Osteoblast (primary cell): ENCODE measurements at places on chromosomes 1 and 21.

DNA sequence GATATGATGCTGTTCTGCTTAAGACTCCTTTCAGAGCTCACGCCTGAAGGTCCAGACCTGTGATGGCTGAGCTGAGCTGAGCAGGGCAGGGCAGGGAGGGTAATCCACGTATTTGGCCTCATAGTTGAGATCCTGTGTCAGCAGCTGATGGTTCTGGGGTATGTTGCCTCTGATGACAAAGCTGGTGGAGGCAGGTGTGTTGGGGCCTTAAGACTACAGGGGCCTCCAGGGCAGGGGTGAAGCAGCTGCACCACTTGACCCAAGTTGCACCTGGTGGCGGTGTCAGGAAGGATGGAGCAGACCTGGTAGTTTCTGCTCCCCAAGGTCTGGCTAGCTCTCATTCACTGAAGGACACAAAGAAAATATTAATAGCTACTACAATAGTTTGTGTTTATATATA lies 57.0 kb downstream of the FCRL5 start:
- DNase-seq: no peak

DNA sequence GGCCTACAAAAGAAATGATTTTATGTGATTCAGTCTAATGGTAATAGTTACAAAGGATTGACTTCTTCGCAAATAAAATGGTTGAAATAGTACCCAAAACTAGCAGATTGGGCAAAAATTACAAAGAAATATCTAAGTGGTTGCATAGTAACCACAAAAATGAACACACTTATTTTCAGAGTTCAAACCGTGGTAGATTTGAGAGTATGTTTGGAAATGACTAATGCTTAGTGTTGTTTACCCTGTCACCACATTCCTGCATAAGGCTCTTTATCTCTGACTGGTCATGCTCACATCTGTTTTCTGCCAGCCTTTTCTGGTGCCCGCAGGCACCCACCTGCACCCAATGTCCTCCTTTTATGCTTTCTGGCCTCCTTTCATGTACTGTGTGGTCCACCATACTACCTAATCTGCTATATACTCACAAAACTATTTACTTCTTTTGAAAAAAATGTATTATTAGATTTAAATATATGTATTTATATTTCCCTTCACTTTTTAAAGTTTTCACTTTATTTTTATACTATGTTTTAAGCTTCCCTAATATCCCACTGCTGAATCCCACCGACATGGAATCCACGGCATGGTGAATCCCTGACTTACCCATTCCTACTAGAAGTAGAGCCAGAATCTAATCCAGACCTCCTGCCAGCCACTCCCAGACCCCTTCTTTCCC lies 30.3 kb downstream of the PTPRC start:
- peak; percentile 80 for DNase-seq

GRCh38 chr1:239951511-239952140 lies 140.1 kb upstream of the FMN2 start:
- DNase-seq: peak; percentile 77

GRCh38 chr1:231165371-231165770 lies 3.5 kb downstream of the TRIM67 start:
- peak; percentile 95 for DNase-seq

- peak; percentile 94 for DNase-seq
Measured at GRCh38 chr1:31593770-31594632, 17.7 kb downstream of the TINAGL1 start.

DNA sequence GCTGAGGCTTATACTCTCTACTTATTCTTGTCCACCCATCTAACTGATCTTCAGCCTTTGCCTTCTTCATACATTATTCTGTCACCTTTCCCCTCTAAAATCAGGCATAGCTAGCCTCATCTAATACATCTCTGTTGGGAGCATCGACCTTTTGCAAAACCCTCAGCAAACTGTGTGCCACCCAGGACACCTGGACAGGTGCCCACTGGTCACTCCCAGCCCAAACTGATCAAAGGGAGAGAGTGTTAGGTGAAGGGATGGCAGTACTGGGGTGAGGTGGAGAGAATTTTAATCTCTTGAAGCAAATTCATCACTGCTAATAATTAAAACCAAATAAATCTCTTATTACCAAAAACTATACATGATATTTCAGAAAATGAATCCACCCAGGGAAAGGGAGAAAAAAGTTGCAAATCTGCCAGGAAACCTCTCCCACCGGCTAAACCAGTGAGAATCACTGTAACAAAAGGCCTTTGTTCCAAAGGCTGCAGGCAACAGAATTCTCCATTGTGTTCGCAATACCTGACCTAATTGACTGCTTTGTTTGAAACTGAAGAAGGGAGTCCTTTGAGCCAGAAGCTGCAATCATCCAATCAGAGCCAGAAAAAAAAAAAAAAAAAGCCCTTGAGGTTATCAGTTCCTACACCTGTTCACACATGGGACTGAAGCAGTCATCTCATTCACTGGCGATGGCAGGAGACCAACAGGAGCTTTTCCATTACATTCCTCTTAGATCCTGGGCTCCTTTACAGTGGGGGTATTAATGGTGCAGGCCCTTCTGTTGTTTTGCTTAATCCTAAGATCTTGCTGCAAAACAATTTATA lies 172.6 kb downstream of the APP start:
- no peak for DNase-seq

GRCh38 chr1:108712606-108713150 lies at the start of gene FNDC7:
Gene FNDC7 (plus strand): TSS chr1:108712908. CDS start chr1:108712934, 26 bp downstream.
- DNase-seq: no peak

- no peak for DNase-seq
Measured at GRCh38 chr1:198295225-198295624, 138.4 kb downstream of the NEK7 start.

DNA sequence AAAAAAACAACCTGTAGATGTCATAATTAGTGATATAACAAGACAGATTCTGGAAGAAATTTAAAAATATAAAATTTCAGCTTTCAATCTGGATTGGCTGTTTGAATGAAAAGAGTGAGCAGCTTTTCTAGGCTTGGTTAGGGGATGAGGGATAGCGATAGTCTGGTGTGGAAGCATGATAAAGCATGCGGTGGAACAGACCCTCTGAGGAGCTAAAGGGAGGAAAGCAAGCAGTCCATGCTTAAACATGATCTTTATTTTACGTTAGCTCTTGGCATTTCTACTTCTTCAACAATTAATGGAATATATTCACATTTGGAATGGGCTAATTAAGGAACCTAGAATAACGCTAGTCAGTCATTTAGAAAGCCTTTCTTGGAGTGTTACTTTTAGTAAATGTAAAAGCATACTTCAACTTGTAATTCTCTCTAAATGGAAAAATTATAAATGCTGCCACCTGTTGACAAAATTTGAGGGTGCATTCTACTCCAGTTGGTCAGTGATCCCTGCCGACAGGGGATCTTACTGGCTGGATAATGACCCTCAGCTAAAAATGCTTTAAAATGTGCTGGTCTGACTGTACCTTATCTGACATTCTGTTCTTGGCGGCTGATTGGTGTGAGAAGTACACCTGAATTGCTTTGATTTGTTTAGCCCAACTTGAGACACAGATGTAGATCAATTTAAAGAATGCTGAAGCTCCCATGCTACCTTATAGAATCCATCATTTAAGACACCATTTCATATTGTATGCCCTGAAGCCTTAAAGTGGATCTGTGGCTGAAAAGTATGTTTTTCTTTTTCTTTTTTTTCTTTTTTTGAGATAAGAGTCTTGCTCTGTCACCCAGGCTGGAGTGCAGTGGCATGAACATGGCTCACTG lies 61.2 kb downstream of the AK4 start:
- peak; percentile 54 for DNase-seq

DNA sequence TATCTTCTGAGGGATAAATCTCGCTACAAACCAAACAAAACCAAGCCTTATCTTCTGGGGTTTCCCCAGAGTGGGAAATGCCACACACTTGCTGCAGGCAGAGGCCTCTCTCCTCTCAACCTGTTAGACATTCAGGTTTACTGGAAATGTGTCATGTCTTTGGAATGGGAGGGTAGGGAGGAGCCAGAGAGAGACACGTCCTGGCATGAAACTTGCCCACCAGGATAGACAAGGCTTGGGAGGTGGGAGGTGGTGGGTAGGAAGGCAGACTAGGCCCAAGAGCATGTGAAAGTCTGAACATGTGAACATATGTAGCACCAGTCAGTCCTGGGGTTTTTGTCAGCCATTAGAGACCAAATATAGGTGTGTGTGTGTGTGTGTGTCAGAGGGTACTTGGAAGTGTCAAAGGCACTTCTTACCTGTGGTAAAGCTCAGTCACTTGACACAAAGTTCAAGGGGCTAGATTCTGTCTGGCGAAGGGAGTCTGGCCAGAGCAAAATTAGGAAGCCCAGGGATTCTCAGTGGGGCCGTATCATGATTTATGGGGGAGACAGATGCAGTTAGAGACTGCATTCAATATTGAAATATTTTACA lies 32.4 kb upstream of the PIGC start:
- no peak for DNase-seq

DNA sequence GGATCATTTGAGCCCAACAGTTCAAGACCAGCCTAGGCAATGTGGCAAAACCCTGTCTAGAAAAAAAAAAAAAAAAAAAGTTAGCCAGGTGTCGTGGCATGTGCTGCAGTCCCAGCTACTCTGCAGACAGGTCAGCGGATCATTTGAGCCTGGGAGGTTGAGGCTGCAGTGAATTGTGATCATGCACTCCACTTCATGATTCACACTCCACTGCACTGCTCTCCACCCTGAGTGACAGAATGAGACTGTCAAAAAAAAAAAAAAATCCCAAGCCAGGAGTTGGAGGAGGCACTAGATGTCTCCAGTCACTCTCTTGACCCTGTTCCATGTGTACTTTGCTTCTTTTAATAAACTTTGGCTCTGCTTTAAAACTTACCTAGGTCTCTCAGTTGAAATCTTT lies 51.0 kb upstream of the OLFM3 start:
- no peak for DNase-seq

- DNase-seq: no peak
Measured at GRCh38 chr1:226598455-226598849, 49.9 kb downstream of the STUM start.

GRCh38 chr1:233105225-233105624 lies 154.8 kb downstream of the NTPCR start:
- no peak for DNase-seq

DNA sequence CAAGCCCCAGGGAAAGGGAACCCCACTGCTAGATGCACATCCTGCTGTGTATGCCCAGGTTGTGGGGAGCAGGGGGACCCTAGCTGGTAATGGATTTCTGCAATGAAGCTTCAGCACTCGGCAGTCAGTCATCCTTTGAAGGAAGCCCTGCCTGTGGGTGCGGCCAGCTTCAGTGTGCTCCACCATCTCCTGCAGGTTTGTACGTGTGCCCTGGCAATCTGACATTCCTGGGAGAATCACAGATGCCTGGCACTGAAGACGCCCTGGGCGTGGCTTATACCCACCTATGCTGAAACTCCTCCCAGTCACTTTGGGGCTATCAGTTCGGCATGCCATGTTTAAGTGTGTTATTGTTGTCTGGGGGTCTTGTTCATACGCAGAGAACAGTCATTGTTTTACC lies 6.8 kb downstream of the SPRR5 start:
- no peak for DNase-seq

DNA sequence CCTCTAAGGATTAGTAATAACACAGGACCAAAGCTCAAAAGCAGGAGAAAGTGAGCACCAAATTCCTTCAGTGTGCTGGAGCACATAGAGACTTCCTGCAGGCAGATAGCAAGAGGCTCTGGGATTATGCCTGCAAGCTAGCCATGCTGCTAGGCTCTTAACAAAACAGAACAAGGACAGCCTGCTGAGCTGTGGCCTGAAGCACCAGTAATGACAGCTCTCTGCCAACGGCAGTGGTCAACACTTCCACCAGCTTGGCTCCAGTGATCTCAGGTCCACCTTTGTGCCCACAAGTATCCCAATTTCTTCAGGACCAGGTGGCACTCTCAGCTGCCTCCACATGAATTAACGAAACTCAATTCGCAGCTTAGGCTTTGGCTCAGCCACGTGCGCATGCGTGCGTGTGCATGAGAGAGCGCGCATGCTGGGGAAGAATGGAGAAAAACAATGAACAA lies 64.2 kb downstream of the SLC45A1 start:
- DNase-seq: peak; percentile 42

DNA sequence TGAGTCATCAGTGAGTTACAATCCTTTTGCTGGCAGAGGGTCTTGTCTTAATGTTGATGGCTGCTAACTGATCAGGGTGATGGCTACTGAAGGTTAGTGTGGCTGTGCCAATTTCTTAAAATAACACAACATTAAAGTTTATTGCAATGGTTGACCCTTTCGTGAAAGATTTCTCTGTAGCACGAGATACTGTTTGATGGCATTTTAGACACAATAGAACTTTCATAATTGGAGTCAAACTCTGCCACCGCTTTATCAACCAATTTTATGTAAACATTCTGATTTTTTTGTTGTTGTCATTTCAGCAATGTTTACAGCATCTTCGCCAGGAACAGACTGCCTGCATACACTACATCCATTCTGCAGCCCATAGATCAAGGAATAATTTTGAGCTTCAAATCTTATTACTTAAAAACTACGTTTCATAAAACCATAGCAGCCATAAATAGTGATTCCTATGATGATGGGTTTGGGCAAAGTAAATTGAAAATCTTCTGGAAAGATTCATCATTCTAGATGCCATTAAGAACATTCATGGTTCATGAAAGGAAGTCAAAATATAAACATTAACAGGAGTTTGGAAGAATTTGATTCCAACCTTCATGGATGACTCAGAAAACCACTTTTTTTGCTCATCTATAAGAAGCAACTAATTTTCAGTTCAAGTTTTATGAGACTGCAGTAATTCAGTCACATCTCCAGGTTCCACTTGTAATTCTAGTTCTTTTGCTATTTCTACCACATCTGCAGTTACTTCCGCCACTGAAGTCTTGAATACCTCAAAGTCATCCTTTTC lies 85.9 kb downstream of the TYW3 start:
- no peak for DNase-seq

DNA sequence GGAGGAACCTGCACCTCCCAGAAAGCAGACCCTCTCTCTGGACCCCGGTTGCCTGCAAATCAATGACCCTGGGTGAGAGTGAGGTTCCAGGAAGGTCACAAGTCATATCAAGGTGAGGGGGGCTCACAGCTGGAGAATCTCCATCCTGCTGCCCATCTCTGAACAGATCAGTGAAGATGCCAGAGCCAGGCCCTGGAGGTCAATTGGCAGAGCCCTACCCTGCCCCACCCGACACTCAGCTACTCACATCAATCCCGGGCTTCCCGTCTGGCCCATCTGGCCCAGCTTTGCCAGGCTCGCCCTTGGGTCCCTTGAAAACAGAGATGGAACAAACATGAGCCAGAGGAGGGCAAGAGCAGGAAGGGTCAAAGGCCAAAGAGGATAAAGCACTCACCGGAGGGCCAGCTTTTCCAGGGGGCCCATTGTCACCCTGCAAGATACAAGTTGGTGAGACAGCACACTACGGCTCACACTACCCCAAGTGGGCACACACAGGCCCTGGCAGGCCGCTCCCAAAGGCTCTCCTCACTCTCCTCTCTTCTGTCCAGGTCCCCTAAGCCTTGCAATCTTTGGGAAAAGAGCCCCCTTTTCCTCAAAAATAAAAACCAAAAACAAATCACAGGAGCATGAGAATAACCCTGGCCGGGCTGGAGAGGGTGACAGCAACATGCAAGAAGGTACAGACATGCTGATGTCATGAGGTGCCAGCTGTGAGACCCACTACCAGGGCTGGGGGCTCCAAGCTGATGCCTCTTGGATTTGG lies 2.9 kb downstream of the COL9A2 start:
- DNase-seq: peak; percentile 76
